ENCODE measurements at places on chromosomes 5 and 9. TPM values are rescaled to one million over a fixed set of nuclear protein-coding genes. Genes with fewer than 3 reads are reported as not detected.

The SH3TC2 gene
- not detected for total RNA-seq

GRCh38 chr9:16150501-16150900 is 597.7 kb downstream of the CCDC171 start:
- no peak for ATAC-seq

DNA sequence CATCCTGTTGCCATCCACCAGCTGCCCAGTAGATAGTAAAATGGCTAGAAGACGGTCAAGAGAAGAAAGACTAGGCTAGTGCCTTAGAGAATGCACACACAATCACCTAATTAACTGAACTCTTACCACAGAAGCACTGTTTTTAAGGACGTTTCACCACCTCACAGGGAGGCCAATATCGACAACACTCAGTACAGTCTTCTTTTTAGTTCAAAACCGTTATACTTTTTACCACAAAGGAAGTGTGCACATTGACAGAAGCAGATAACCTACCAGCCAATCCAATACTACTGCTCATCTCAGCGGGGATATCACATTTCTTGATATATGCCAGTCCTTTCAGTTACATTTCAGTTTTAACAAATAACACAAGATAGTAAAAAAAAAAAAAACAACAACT is 122.3 kb downstream of the GNAQ start:
- peak; percentile 95 for ATAC-seq

GRCh38 chr5:135133698-135134515 is 99.9 kb upstream of the PITX1 start:
- ATAC-seq = no peak

The TENT4A gene
- total RNA-seq = 39.0 TPM
